ENCODE measurements at places on chromosomes 3 and 15.

DNA sequence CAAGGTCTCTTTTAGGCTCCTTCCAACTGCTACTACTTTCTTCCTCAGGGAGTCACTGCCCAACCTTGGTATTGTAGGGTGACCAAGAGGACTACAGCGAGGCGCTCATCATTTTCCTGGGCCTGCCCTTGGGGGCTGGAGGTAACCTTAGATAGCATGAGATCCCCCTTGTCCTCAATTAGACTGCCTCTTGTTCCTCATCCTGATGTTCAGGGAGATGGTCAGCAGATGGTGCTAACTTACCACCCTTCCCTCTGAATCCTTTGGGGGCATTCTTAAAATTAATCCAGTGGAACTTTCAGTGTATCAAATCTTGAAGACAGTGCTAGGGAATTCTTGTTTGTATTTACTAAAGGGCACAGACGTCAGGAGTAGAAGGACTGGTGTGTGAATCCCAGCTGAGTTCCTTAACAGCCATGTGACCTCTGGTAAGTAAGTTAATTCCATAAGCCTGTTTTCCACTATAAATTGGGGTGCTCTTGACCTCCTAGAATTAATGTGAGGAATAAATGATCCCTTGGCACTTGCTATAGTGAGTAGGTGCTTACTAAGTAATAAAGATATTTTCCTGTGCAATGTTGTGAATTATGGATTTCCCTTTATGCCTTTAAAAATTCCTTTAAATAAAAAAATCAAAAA, 4.1 kb upstream of the CLPX start:
- peak; percentile 29 for DNase-seq

DNA sequence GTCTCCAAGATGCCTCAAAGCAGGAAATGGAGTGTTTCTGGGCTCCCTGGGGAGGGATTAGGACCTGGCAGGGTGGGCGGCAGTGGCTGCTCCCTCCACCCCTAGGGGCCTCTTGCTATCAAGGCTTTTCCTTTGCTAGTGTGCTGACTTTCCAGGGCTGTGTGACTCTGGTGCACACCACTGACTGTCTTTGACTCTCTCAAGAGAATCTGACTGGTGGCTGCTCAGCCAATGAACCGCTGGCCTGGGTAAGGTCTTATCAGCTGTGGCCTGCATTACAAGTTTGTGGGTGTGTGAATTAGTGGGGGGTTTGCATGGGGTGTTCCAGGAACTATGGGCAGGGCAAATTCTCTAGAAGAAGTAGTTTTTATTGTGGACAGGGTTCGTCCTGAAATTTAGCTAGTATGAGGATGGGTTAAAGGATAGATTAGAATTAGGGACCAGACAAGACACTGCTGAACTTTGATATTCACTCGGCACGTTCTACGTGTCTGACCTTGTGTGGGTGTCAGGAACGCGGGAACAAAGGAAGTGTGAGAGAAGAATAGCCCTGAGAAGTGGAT, 29.5 kb downstream of the SIAH2 start:
- DNase-seq, result no peak

DNA sequence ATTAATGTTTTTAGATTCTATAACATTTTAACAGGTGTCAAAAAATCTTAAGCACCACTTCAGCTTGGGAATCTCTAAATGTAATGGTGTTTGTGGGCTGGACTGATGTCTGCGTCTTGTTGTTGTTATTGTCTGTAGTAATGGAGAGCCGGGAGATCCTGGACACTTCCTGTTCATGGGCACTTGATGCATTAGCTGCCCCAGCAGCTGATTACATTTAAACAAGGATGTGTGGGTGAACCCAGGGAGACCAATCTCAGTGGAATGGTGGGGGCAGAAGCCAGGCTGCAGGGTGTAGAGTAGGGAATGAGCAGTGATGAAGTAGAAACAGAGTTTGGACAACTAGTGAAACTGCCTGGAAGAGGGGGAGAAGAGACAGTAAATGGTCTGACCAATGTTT, 7.8 kb downstream of the CCR5AS start:
- no peak for DNase-seq

- no peak for DNase-seq
These were observed 125.6 kb downstream of the P3H2 start for GRCh38 chr3:189995129-189995528.

DNA sequence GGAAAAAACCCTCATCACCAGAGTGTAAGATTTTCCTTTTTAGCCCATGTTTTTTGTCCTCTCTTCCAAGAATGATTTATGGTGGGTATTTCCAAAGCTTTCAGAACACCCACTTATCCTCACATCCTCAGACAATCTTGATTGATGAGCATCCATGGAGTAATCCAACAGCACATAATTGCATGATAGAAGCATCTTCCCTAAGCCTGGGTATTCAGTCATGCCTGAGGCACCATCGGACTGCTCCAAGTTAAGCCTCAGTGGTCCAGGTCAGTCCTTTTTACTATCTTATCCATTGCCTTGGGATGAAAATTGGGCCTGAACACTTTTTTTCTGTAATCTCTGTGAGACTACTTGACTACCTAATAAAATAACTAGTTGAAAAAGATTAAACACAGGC, 676.0 kb upstream of the SEMA6D start:
- DNase-seq, result no peak

- DNase-seq, result no peak
These were observed 40.2 kb upstream of the LPP start for GRCh38 chr3:188113756-188114155.

- no peak for DNase-seq
These were observed 83.4 kb downstream of the NEK11 start for GRCh38 chr3:131110087-131110486.

GRCh38 chr3:82461049-82461889, 699.8 kb upstream of the GBE1 start:
- no peak for DNase-seq

DNA sequence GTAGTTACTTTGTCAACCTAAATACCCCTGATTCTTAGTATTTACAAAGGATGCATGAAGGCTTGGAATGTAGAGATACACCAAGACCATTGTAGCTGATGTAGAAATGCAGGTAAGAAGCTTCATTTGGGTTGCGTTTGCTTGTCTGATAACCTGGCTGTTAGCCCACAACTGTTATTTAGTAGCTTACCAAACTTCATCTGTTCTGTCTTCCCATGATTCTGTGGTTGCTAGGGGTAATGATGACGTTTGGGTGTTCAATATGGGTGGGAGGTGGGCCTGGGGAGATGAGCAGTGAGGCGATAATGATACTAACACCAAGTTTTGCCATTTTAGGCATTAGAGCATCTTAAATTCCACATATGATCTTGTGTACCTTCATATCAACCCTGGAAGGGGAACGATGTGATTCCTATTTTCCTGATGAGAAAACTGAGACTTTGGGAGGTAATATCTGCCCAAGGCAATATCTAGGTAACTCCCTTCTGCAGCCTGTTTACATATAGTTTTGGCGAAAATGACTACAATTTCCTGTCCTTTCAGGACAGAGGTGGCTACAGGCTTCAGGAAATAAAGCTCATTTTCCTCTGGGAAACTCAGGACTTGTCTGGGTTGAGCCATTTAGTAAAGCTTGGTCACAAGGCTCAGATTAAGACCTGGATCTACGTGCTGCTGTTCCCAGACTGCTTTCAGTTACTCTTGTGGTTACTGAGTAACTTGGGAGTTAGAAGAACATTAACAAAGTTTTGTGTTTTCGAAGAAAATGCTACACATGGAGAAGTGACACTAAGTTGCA, 26.8 kb downstream of the FNDC3B start:
- no peak for DNase-seq

- DNase-seq, result no peak
These were observed 978.1 kb upstream of the ALCAM start for GRCh38 chr3:104388619-104389018.

DNA sequence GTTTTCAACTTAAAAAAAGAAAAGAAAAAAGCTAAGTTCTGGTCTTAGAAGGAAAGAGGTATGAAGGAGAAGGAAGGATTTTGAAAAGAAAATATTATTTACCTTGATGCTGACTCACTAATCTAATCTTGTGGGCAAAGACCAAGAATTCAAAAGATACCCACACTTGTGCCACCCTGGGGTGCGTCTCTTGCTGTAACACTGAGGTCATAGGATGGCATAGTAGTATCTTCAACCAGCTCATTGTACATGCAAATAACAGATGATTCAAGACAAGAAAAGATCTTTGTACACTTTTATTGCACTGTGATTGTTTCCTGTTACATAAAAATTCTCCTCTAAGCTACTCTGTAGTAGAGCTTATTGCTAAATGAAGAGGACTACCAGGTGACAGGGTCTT, 17.3 kb downstream of the PLS1 start:
- no peak for DNase-seq

DNA sequence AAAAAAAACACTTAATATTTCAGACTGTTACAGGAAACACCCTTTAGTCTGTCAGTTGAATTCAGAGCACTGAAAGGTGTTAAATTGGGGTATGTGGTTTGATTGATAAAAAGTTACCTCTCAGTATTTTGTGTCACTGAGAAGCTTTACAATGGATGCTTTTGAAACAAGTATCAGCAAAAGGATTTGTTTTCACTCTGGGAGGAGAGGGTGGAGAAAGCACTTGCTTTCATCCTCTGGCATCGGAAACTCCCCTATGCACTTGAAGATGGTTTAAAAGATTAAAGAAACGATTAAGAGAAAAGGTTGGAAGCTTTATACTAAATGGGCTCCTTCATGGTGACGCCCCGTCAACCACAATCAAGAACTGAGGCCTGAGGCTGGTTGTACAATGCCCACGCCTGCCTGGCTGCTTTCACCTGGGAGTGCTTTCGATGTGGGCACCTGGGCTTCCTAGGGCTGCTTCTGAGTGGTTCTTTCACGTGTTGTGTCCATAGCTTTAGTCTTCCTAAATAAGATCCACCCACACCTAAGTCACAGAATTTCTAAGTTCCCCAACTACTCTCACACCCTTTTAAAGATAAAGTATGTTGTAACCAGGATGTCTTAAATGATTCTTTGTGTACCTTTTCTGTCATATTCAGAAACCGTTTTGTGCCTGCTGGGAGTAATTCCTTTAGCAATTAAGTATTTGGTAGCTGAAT, 17.9 kb downstream of the TMEM43 start:
- peak; percentile 86 for DNase-seq

DNA sequence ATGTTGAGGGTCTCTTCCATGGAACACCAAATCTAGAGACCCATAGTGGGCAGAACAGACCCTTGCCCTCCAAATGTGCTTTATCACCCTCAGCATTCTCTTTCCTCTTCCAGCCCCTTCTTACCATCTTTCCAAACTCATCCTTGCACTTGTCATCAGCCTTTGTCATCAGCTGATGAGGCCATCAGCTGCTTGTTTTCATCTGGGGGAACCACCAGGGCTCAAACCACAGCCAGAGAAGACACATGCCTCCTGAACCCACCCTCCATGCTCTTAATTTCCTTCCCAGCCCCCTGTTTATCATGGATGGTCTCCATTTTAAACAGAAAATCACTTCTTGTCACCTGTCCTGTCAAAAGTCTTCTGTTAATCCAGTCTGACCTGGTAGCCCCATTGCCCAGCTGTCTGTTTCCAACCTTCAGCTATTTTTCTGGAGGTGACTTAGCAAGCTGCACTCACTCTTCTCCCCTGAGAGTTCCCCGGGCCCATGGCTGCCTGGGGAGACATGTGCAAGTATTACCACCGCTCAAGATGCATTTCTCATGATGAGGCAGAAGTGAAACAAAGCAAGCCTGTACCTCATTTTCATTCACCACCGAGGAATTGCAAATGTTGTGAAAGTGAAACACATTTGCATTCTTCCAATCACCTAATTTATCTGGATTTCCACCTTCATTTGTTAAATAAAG, 14.7 kb upstream of the SYNM start:
- no peak for DNase-seq

DNA sequence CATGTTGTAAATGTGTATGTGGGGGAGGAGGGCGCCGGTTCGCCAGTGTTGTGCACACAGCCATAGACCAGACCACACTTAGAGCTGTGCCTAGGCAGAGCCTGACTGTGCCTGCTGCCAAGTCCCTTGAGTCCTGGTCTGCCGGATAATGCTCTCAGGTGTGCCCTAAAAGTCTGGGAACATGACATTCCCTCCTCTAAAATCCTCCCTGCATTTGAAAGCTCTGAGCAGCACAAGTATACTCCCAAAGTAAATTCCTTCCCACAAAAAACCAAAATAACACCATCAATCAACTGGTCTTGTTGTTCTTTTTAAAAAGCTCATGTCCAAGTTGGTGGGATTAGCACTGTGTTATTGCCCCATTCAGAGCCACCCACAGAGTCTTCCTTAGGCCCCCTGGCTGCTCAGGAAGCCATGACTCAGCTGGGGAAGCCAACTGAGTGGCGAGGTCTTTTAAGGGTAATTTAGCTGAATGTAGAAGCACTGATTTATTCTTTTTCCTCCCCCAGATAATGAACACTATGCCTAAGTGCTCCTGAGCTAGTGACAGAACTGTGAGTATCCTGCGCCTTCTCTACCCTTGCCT, 147.8 kb upstream of the MCTP2 start:
- no peak for DNase-seq

GRCh38 chr3:55622116-55622515, 135.0 kb upstream of the WNT5A start:
- no peak for DNase-seq

DNA sequence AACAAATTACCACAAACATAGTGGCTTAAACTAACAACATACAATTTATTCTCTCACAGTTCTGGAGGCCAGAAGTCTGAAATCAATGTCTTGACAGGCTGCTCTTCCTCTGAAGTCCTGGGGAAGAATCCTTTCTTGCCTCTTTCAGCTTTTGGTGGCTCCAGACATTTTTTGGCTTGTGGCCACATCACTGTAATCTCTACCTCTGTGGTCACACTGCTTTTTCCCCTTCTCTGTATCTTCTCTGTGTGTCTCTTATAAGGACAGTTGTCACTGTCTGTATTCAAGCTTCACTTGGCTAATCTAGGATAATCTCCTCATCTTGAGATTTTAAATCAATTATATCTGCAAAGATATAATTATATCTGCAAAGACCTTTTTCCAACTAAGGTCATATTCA, 80.3 kb upstream of the ABHD2 start:
- DNase-seq, result no peak

- DNase-seq, result no peak
These were observed 13.7 kb upstream of the CYP11A1 start for GRCh38 chr15:74381190-74381453.

GRCh38 chr3:155554777-155555451, 190.0 kb downstream of the PLCH1 start:
- no peak for DNase-seq

GRCh38 chr3:52441772-52442332, 3.1 kb downstream of the SEMA3G start:
- no peak for DNase-seq

DNA sequence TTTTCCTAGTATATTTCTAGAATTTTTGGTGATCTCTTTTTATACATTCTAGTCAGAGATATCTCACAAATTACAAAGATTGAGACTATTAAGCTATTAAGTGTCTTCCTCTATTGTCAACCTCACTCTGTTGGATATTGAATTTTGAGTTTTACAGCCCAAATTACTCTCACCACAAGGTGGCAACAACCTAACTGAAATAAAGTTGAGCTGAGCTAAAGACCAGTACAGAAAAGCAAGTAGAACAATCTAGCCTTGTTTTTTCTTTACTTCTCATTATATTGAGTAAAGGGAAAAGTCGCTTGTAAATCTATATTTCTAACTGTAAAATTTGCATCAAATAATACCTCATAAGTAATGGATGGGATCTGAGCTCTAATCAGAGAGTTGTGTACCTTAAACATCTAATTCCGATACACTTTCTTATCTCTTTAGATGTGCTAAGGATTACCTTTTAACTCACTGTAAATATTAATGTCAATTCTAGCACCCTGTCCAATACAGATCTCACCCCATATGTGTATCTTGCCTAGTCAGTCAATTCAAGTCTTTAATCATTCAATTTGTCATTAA, 13.6 kb upstream of the COMMD2 start:
- DNase-seq, result peak; percentile 20

GRCh38 chr3:77446084-77446483, 406.2 kb downstream of the ROBO2 start:
- no peak for DNase-seq

- no peak for DNase-seq
These were observed 32.3 kb downstream of the ACAP2 start for GRCh38 chr3:195410546-195410945.

Data from T-helper 2 cell (primary cell).